Neural crest cell (in vitro differentiated cells): ENCODE measurements at places on chromosomes 12 and 14.
A peak's percentile ranks its signal among the peaks of the same experiment; 100 is the strongest.

- no peaks in the 10 kb centered on the region for H3K27me3 ChIP-seq
- H3K4me1 ChIP-seq, result no peaks in the 10 kb centered on the region
- H3K27ac ChIP-seq, result no peak overlapping the region
- H3K4me3 ChIP-seq, result no peak overlapping the region
- no peaks in the 10 kb centered on the region for H3K36me3 ChIP-seq
Measured at GRCh38 chr14:92447416-92448197, 66.0 kb upstream of the RIN3 start.

- H3K36me3 ChIP-seq, result no peaks in the 10 kb centered on the region
- H3K27ac ChIP-seq, result no peak overlapping the region
- H3K27me3 ChIP-seq, result peaks cover 26% of the 10 kb centered on the region
- H3K4me1 ChIP-seq, result peaks cover 11% of the 10 kb centered on the region
- no peak for DNase-seq
Measured at GRCh38 chr12:113659416-113659815, 187.7 kb upstream of the LHX5 start.

DNA sequence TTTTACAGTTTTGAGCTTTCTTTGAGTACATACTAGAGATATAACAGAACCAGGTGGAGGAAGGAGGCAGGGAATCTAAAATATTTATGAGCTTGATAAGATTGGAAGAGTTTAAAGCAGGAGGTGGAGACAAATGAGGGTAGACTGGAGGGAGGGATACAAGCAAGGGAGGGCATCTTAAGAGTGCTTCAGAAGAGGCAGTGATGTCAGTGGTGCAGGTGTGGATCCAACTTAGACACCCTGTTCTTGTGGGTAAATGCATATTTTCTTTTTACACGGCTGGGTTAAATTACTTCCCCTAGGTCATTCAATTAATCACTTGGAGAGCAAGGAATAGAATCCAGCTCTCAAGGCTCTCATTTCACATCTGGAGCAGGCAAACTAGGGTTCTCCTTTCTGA lies 146.1 kb upstream of the LRIG3 start:
- no peak for DNase-seq
- H3K4me1 ChIP-seq, result peaks cover 41% of the 10 kb centered on the region
- H3K27me3 ChIP-seq, result no peaks in the 10 kb centered on the region
- no peak overlapping the region for H3K4me3 ChIP-seq
- H3K36me3 ChIP-seq, result no peaks in the 10 kb centered on the region

DNA sequence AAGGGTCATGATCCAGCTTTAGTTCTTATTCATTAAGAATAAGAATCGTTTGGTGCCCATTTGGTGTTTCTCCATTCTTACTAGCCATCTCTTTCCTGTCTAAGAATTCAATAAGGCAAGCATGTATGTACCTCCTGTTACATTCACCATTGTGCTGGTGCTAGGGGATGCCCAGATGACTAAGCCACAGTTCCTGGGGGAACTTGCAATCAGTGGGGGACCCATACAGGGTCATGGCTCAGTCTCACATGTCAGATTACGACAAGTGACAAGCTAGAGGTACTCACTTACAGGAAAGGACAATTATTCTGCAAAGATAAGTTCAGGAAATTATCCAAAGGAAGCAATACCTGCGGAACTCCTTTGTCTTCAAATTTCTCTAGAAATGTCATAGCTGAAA lies 125.4 kb downstream of the STXBP6 start:
- DNase-seq, result no peak
- no peaks in the 10 kb centered on the region for H3K27me3 ChIP-seq
- H3K4me3 ChIP-seq, result no peak overlapping the region
- H3K36me3 ChIP-seq, result no peaks in the 10 kb centered on the region
- H3K4me1 ChIP-seq, result no peaks in the 10 kb centered on the region

DNA sequence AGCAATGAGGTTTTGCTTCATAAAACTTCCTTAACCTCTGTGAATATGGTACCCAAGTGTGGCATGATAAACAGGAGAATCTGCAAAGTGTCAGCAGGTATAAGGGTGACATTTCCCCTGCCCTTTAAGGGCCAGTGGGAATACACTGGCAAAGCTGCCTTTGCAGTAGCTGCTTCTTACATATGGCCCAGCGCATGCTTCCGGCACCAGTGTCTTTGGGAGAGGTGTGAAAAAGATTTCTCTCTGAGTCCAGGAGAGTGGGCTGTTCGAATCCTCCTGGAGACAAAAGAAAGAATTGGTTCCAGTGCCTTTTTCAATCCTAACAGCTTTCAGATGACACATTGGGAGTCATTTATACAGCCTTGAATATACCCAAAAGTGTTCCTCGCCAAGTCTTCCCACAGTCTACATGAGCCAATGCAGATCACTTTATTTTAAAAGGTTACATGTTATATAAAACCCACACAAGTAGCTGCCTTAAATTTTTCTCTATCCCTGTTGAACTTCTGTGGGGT lies 437.7 kb downstream of the PRKD1 start:
- H3K4me3 ChIP-seq, result no peak overlapping the region
- no peak overlapping the region for H3K27ac ChIP-seq
- no peaks in the 10 kb centered on the region for H3K36me3 ChIP-seq
- peaks cover 3% of the 10 kb centered on the region for H3K27me3 ChIP-seq
- no peak for DNase-seq
- no peaks in the 10 kb centered on the region for H3K4me1 ChIP-seq

DNA sequence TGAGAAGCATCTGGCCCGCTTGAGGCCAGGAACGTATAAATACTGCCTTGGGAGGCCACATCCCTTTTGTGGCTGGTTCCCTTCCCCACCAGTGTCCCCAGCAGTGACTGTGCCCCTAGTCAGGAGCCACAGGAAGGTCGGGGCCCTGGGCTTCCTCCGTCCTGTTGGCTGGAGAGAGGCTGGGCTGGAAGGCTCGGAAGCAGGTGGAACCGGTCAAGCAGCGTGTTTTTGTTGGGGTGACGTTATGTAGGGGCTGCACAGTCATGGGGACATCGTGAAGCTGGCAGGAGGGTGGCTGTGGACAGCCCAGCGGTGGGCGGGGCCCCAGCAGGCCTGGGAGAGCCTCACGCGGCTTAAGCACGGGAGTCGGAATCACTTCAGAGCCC lies 10.1 kb downstream of the XRCC3 start:
- peaks cover 27% of the 10 kb centered on the region for H3K4me1 ChIP-seq
- H3K27ac ChIP-seq, result peak overlapping the region; percentile 52
- H3K36me3 ChIP-seq, result peaks cover 14% of the 10 kb centered on the region

DNA sequence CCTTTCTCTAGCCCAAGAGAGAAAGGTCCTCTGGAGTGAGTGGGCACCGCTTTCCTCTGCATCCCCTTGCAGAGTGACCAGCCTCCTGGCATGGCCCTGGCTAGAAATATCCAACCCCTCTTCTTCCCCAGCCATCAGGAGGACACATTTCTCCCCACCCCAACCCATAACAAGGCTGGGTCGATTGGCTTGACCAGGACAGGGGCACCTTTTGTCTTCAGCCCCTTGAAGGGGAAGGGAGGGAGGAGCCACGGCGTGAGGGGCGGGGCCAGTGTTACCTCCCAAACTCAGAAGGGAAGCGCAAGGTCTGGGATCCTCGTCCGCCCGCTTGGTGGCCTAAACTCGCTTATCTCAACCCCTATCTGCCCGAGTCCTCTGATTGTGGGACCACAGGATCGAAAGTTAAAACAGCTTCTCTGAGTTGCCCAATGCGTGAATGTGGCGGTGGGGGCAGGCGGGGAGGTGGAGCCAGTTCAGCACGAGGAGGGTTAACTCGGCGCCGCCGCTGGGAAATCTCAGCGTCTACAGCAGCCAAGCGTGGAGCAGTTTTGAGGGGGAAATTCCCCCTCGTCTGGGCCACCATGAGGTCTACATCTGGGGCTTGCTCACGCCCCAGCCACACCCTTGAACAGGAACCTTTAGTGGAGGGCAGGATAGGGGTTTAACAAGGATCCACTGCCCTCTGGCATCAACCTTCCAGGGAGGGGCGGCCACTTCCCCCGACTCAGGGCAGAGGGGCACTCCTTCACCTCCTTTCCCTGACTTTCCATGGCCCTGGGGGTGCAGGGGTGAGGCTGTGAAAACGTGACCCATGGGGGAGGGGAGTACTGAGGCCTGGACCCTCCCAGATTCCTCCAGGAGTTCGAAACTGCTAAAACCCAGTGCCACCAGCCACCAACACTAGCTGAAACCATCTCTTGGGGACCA lies 795 bp downstream of the STAT6 start:
- H3K27me3 ChIP-seq, result no peaks in the 10 kb centered on the region
- H3K27ac ChIP-seq, result peak overlapping the region; percentile 97
- H3K4me3 ChIP-seq, result peak overlapping the region; percentile 86
- no peaks in the 10 kb centered on the region for H3K36me3 ChIP-seq
- DNase-seq, result peak; percentile 67
- peaks cover 47% of the 10 kb centered on the region for H3K4me1 ChIP-seq

- H3K4me3 ChIP-seq, result peak overlapping the region; percentile 76
- H3K27ac ChIP-seq, result peak overlapping the region; percentile 98
- peaks cover 1% of the 10 kb centered on the region for H3K36me3 ChIP-seq
Measured at GRCh38 chr12:131366261-131366871, 344.5 kb upstream of the SFSWAP start.

DNA sequence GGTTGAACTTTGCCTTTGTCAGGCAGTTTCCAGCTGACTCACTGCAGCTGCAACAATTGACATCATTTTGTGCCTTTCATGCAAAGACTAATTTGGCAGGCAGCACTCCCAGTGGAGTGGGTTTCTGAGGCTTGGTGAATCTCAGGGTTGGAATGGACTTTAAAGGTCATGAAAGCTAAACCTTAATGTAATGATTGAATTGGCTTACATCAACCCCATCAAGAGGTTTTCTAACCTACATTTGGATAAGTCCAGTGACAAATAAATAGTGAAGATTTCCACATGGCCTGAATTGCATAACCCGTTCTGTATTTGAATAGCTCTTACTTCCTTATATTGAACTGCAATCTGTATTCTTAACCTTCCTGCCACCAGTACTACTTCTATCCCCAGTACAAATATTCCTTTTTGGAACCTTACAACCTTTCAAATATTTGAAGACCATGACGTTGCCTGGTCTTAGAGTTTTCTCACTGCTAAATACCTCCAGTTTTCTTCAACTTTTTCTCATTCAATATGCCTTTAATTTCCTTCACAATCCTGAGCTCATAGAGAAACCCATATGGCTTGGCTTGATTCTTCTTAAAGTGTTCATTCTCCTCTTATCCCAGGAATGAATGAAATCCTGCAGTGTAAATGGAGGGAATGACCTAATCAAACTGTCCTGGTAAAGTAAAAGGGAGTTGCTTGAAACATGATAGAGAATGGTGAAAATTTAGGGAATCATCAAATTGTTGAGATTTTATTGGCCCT lies 168.1 kb upstream of the NOVA1 start:
- H3K27ac ChIP-seq, result no peak overlapping the region
- H3K36me3 ChIP-seq, result no peaks in the 10 kb centered on the region
- peaks cover 16% of the 10 kb centered on the region for H3K4me1 ChIP-seq
- H3K27me3 ChIP-seq, result no peaks in the 10 kb centered on the region
- no peak for DNase-seq

DNA sequence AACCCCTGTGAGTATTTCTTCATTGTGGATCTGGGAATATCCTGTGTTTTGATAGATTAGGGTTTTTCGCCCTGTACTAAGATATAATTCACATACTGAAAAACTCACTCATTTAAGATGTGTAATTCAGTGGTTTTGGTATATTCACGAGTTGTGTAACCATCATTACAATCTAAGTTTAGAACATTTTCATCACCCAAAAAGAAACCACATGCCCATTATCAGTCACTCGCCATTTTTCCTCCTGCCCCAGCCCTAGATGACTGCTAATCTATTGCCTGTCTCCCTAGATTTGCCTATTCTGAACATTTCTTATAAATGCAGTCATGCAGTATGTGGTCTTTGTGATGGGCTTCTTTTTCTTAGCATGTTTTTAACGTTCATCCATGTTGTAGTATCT lies 67.9 kb upstream of the ATF1 start:
- peaks cover 3% of the 10 kb centered on the region for H3K4me1 ChIP-seq
- no peaks in the 10 kb centered on the region for H3K27me3 ChIP-seq
- DNase-seq, result no peak
- no peak overlapping the region for H3K27ac ChIP-seq
- H3K4me3 ChIP-seq, result no peak overlapping the region
